ENCODE measurements at places on chromosomes 4 and X.

DNA sequence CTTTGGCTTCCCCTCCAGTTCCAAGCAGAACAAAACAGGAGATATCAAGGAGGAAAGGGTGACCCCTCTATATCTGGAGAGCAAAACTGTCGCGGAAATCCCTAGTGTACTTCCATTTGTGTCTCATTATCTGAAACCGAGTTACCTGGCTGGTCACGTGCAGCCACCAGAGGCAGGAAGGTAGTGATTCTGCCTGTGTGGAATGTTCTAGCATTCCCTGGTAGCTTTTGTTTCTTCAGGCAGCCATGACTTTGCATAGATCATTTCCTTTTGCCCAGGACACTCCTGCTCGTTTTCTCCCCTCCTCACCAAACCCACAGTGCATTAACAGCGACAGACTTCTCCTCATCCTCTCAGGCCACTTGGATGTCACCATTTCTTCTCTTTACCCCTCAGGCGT, 107.9 kb downstream of the PTTG2 start:
- DNase-seq = no peak

DNA sequence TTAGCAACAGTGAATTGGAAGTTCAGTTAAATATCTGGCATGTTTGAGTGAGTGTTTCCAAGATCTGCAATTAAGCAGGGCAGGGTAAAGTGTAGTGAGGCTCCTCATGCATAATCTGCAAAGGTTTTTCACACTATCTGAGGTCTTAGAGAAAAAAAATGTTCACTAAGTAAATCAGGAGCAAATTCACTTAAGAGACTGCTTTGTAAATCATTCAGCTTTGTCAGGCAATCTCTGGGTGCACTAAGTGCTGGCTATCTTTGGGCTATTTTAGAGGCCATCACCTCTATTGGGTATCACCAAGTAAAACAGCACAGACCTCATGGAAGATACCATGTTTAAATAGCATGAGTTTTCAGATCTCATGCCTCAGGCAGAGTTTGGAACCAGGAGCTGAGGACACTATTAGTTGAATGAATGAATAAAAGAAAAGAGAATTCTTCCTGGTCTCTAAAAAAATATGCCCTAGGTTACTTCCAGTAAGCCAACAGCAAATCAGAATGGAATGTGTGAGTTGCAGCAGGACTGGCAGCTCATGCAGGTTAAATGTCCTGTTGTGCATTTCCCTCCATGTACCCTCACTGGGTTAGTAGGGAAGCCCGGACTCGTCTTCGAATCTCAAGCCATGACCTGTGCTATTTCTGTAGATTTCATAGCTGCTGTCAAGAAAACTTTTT, 195.3 kb downstream of the KCNIP4 start:
- DNase-seq = no peak

GRCh38 chr4:87109121-87109520, 111.3 kb downstream of the KLHL8 start:
- DNase-seq = no peak

- no peak for DNase-seq
Observed at GRCh38 chrX:24550166-24550565, 85.1 kb downstream of the PDK3 start.

- DNase-seq = no peak
Observed at GRCh38 chr4:128528793-128529553, 241.4 kb upstream of the PGRMC2 start.

GRCh38 chr4:79272761-79273160, 53.1 kb downstream of the NAA11 start:
- no peak for DNase-seq

- DNase-seq = no peak
Observed at GRCh38 chrX:10028283-10029104, 61.3 kb downstream of the CLDN34 start.

DNA sequence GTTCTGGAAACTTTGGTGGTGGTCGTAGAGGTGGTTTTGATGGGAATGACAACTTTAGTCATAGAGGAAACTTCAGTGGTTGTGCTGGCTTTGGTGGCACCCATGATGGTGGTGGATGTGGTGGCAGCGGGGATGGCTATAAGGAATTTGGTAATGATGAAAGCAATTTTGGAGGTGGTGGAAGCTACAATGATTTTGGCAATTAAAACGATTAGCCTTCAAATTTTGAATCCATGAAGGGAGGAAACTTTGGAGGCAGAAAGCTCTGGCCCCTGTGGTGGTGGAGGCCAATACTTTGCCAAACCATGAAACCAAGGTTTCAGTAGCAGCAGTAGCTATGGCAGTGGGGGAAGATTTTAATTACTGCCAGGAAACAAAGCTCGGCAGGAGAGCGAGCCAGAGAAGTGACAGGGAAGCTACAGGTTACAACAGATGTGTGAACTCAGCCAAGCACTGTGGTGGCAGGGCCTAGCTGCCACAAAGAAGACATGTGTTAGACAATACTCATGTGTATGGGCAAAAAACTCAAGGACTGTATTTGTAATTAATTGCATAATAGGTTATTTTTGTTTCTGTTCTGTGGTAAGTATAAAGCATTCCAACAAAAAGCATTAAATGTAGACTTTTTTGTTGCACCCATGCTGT, 23.2 kb upstream of the SOD3 start:
- DNase-seq = no peak

DNA sequence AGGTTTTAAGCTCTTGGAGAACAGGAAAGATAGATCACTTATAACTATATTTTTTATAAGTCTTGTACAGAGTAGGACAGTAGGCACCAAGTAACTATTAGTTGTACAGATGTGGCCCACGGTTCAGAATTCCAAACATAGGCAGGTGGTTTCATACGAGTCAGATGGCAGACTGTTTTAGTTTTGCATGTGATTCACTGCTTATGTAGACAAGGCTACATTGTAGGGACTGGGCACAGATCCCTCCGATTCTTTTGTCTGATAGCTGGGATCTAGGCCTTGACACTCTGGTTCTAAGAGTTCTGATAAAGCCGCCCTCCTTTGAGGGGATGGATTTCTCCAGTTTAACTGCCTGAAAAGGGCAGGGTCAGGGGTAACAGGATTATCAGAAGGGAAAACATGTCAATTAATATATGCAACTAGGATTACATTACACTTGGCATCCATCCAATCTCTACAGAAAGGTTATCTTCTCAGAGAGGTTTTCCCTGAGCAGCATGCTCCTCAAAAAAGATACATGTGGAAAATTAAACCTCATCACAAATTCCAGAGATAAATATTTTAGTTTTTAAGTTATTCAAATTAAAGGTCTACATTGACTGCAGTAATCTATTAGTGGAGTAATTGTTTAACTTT, 87.8 kb downstream of the SPRY1 start:
- no peak for DNase-seq

DNA sequence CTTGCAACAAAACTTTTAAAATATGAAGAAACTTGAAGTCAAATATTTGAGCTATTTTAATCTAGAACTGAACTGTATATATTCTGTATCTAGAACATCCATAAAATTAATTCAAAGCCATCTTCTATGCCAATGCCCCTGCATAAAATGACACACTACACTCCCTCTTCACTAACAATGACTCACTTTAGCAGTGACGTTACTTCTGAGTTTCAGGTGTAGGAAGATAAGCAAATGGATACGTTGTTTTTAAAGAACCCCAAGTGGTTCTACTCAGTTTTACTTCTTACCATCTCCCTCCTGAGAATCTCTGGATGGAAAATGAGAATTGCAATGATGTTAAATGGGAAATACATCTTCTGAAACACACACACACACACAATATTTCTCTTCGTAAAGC, 45.2 kb downstream of the CXXC4 start:
- no peak for DNase-seq

DNA sequence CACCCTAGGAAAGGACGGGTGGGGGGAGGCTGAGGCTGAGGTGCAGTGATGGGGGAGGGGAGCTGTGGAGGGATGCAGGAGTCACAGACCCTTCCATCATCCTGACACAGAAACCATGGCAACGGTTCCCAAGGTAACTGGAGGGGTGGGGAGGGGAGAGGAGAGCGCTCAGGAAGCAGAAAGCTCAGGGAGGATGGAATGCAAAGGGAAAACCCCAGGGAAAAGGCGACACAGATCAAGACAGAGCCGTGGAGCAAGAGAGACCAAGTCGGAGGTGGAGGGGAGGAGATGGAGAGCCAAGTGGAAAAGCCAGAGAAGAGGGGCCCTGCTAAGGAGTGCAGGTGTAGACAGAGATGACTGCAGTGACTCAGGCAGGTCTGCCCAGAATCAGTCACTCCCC, 14.5 kb downstream of the L1CAM start:
- DNase-seq = no peak

Data from stimulated activated CD4-positive, alpha-beta T cell treated with anti-CD3 and anti-CD28 coated beads, TNF-alpha, amount 100 ng/mL, for 24 hours (primary cell).